C1 segment of cervical spinal cord (tissue), 14 donors: ENCODE measurements at places on chromosomes 7 and 10.
A peak's percentile ranks its signal among the peaks of the same experiment; 100 is the strongest.

- DNase-seq, result no peak
Observed at GRCh38 chr10:47053081-47053798, 142.0 kb downstream of the PTPN20 start.

GRCh38 chr7:23332910-23333612, 33.9 kb downstream of the MALSU1 start:
- no peak for DNase-seq

DNA sequence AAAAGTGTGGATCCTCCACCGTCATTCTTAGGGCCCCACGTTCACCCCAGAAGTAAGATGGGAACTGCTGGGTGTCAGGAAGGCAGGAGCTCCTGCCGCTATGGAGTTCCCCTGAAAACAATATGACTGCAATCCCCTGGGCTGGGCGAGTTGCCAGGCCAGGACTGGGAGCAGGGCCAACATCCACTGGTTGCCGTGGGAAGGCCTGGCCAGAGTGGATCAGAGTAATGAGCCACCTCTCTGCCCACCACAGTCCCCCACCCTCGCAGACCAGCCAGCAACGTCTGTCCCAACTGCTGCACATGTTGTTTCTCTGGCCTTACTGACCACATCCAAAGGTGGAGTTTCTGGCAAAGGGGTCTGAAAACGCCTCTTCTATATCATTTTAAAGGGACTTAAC, 86.6 kb downstream of the STRA8 start:
- DNase-seq, result peak; percentile 76

DNA sequence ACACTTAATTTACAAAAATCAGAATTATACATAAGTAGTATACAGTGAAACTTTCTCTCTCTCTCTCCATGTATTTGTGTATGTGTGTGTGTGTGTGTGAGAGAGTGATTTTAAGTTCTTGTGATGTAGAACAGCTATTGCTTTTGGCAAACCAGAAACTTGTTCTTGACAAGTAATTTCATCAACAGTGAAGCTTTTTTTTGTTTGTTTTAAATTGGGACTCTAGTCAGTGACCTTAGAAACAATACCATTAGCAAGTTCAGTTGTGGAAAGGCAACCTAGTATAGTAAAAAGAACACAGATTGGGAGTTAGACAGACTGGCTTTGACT, 319.1 kb downstream of the PTEN start:
- DNase-seq, result no peak
